ENCODE measurements at places on chromosomes 6 and 20.

- no peak for DNase-seq
These were observed 11.0 kb upstream of the SAMD5 start for GRCh38 chr6:147497472-147497871.

DNA sequence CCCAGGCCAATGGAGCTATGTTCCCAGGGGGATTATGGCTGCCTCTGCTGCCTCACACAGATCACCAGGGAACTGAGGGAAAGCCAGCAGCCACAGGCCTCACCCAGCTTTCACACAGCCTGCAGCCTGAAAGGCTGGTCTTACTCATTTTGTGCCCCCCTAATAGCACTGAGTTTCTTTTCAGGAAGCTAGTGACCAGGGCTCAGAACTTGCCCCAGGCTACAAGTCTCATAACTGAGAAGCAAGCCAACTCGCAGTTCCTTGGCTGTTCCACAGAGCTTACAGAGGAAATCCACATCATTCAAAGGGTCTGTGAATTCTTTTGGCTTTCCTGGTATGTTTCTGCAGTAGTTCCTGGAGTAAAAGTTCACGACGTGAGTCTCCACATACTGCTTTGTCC lies 524.8 kb upstream of the GJE1 start:
- no peak for DNase-seq

- DNase-seq: no peak
These were observed 61.8 kb downstream of the LMBRD1 start for GRCh38 chr6:69735027-69735426.

DNA sequence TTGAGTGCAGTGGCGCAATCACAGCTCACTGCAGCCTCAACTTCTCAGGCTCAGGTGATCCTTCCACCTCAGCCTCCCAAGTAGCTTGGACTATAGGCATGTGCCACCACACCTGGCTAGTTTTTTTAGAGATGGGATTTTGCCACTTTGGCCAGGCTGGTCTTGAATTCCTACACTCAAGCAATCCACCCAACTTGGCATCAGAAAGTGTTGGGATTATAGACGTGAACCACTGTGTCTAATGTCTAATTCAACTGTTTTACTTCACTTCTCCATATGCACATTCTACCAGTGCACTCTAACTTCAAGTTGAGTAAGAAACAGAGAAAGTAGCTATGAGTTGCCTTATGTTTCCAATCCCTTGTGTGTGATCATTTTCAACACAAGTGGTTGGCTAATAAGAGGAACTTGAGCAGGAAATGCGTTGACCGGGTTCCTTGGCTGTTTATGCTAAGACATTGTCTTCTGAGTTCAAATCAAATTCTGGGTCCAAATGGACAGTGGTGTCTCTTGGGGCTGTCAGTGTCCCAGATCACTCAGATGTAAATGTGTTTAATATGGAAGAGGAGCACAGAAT lies 23.9 kb downstream of the ZNF337 start:
- no peak for DNase-seq

DNA sequence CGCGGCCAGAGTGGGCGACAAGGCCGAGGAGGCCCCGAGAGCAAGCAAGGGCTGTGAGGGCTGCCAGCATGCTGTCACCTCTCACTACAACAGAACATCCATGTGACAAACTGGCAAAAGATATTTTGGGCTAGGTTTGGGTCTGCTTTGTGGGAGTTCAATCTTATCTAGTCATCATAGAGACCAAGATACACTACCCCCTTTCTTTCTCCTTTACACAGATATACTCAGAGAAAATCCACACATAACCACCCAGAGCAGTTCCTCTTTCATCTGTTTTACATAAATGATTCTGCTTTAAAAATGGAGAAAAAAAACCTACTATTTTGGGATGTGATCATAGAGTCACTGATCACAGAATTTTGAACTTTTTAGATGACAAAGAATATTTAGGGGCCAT lies 16.8 kb downstream of the SOX4 start:
- DNase-seq: no peak

- DNase-seq: peak; percentile 85
These were observed 174.7 kb downstream of the OTOR start for GRCh38 chr20:16922834-16923233.

DNA sequence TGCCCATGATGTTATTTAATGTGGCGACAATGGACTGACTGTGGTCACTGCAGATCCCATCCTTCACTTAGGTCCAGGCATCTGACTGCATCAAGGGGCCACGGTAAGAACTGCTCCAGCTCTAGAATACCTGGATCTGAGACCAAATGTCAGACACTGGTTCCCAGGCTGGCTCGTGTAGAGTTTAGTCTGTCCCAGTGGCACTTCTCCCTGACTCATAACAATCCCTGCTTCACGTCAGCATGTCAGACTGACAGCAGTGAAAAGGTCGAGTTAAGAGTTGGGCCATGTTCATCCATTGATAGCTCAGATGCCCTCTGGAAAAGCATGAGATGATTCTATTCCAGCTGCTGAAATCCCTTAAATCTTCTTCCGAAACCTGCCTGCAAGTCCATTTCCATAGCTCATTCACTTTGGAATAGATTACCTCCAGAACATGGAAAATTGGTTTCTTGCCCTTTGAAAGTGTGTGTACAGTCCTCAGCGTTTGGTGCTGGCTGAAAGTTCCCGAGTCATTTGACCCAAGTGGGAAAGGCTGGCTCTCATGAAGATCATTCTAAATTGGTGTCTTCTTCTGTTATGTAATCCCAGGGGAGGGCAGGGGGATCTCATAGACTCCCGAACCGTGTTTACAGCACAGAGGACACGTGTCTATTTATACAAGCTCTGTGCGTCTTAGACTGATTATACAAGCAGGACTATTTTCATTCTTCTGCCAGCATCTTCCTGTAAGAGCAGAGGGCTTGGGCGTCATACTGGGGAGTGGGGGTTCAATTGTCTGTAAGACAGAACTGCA lies 160.8 kb downstream of the ZDHHC14 start:
- no peak for DNase-seq

GRCh38 chr6:161222706-161223234 lies 51.1 kb downstream of the AGPAT4 start:
- no peak for DNase-seq

- no peak for DNase-seq
These were observed 85.2 kb downstream of the DLL1 start for GRCh38 chr6:170205534-170206316.

DNA sequence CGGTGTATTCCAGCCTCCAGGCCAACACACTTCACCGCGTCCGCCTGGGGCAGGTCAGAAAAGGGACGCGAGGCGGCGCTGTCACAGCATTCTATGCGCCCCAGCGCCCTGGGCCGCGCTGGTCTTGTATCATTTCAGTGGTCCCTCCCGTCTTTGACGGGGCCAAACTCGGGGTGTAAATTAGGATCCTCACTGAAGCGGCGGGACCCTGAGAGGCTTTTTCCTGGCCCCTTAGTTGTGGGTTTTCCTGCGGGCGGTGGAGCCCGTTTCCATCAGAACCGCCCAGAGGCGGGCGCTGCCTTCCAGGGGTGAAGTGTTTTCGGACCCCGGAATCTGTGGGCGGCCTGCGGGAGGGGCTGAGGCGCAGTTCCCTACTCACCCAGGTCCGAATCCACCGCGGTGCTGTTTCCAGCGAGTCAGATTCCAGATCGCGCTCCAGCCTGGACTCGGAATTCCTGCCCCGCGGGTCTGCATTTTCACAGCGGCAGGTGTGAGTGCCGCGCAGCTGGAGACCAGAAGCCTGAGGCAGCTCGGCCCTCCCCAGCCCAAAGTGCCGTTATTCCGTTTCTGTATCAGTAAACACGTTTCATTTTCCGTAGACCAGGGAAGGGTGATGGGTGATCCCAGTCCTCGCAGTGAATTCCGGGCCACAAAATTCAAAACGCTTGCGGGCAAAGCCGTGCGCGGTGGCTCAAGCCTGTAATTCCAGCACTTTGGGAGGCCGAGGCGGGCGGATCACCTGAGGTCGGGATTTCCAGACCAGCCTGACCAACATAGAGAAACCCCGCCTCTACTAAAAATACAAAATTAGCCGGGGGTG lies 3.9 kb upstream of the MICB start:
- peak; percentile 72 for DNase-seq

DNA sequence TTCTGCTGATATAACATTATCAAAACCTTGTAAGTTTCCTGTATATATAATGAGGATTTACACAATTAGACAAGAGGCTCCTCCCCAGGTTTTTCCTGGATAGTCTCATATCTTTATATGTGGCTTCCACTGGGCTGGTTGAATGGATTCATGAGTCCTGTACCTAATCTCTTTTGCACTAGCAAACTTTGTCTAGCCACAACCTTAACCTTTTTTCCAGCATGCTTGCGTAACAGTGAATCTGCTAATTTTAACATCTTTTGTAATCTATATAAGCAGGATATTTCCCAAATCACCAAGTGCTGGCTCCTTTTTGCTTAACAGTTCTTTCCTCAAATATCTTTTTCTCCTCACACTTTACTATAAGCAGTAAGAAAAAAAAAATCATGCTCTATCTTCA lies 153.6 kb downstream of the COL21A1 start:
- no peak for DNase-seq

DNA sequence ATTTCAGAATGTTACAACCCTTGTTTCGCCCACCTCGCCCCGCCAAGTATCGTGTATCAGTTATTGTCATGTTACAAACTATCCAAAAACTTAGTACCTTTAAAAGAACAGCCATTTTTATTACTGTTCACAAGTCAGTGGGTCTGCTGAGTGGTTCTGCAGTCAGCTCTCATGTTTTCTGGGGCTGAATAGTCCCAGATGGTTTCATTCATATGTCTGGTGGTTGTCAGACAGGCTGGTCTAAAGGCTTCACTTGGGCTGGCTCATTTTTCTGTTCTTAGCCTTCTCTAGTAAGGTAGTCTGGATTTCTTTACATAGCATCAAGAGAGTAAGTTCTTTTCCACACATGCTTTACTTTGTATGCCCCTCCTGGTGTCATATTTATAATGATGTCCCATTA lies 8.6 kb downstream of the ZNF292 start:
- DNase-seq: peak; percentile 7

DNA sequence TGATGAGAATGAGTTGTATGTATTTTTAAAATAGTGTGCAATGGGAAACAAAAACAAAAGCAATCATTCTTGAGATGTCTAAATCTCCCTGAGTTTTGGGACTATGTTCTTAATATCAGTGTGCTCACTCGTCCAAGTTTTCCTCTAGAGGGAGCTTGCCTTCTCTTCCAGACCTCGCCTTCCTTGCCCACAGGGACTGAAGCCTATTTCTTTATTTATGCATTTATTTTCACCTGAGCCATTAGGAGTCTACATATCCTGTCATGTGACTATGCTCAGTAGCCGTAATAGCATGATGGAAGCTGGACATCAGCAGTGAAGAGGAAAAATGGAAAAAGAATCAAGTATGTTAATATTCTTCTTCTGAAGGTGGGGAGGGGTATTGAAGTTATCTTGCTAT lies 131.2 kb downstream of the SH3BGRL2 start:
- DNase-seq: peak; percentile 16

- peak; percentile 90 for DNase-seq
These were observed 175.3 kb upstream of the CST7 start for GRCh38 chr20:24773751-24774201.

DNA sequence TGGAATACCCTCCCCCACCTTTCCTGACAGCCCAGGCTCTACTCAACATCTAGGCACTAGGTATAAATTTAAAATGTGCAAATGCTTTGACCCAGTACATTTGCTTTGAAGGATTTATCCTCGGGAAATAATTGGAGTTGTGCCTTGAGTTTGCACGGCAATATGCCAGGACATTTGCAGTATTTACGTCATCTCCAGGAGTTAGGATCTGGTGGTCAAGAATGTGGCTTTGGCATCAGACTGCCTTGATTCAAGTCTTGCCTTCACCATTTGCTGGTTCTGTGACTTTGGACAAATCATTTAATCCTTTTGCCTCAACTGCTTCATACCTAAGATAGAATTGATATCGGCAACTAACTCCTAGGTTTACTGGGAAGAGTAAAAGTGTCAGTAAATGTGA lies 169.6 kb downstream of the PLCB1 start:
- peak; percentile 68 for DNase-seq

DNA sequence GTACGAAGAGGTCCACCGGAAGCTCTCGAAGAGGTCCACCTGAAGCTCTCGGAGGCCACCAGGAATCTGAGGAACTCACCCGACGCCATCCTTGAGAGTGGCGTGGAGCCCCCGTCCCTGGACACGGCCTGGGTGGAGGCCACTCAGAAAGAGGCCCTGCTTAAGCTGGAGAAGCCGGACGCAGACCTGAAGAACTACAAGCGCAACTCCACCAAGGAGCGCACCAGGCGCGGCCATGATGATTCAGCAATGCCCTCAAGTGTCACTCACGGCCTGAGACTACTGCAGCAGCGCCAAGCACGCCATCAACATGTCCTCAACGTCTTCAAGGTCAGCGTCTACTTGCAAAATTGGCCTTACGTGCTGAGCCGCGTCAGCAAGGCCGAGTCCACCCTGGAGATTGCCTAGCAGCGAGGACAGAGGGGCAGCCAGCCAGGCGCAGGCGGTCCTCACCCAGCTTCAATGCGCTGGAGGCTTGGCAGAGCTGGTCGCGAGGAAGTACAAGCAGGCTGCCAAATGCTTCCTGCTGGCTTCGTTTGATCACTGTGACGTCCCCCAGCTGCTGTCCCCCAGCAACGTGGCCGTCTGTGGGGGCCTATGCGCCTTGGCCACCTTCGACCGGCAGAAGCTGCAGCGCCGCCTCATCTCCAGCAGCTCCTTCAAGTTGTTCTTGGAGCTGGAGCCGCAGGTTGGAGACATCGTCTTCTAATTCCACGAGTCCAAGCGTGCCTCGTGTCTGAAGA lies 7.7 kb upstream of the GJA10 start:
- no peak for DNase-seq

- peak; percentile 83 for DNase-seq
These were observed 30.9 kb upstream of the NEDD9 start for GRCh38 chr6:11263291-11263775.

DNA sequence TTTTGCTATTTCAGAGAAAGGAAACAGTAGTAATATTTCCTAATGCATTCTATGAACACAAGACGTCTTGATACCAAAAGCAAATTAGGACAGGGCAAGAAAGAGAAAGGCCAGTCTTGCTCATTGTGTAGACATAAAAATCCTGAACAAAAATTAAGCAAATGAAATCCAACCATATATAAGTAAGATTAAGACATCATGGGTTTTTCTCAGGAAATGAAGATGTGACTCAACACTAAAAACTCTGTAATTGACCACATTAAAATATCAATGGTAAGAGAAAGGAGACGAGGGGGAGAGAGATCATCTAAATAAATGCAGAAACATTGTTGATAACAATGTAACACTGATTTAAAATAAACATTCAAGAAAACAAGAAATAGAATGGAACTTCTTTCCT lies 205.4 kb downstream of the SOD2 start:
- DNase-seq: peak; percentile 36

GRCh38 chr6:125809570-125810170 lies 18.9 kb downstream of the NCOA7 start:
- no peak for DNase-seq

DNA sequence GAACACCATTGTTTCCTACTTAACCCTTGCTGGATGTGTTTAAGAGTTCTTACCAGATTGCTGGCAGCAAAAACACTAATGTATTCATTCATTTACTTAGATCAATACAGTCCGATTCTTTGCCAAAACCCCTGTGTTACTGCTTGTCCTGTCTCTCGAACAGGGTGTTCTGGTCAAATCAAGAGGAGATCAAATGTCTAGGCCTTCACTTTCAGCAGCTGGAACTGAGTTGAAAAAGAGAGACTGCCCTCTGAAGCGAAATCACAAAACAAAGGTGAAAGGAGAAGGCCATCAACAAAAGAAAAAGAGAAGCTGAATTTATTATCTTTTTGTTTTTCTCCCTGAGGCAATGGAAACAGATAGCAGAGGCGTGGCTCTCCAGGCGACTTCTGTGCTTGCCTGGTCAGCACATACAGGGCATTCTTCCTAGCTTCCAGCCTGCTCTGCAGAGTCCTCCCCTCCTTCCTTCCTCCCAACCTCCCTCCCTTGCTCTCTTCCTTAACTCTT lies 44.1 kb upstream of the GCM1 start:
- DNase-seq: no peak

Measured in fibroblast of mammary gland (primary cell).